Umbilical cord (tissue), 2 donors: ENCODE measurements at places on chromosomes 6 and 20.
A peak's percentile ranks its signal among the peaks of the same experiment; 100 is the strongest.

DNA sequence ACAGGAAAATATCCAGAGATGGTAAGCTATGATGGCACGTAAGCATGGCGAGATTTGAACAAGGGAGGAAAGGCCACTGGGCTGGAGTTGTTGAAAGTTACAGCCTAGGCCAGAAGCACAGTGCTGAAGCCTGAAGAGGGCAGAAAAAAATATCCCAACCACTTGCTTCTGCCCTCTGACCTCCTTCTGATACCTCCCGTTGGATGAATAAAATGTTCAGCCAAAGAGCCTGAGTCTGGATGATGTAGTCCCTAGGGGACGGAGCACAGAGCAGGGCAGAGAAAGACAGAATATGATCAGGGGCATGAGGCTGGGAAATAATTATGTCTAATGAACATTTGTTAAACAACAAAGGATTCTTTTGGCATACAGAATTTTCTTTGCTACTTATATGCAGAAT is 19.7 kb downstream of the KLHL31 start:
- DNase-seq: no peak

- no peak for DNase-seq
Measured at GRCh38 chr20:49460916-49461315, 21.6 kb downstream of the KCNB1 start.

DNA sequence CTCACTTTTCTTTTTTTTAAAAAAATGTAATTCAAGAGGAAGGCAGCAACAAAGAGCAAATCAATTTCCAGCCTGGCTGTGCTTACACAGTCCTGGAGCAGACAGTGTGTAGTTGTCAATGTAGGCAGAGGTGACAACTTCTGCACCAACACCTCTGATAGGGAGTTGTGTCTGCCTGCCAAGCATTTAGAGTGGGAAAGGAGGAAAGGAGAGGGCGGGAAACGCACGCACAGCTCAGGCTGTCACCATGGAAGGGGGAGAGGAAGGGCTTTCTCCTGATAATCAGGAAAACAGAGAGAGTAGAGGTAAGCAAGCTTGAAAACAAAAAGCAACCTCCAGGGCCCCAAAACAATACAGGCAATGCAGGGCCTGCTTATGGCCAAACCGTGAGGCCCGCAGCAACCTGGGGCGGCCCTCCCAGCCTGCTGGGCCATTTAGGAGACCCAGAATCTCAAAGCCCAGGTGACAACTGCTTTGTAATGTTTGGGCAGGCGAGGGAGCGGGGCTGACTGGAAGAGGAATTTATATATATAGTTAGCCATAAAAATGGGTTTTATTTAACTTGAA is 41.5 kb upstream of the GFOD1 start:
- no peak for DNase-seq

GRCh38 chr20:19820555-19821211 is 62.6 kb downstream of the RIN2 start:
- no peak for DNase-seq

DNA sequence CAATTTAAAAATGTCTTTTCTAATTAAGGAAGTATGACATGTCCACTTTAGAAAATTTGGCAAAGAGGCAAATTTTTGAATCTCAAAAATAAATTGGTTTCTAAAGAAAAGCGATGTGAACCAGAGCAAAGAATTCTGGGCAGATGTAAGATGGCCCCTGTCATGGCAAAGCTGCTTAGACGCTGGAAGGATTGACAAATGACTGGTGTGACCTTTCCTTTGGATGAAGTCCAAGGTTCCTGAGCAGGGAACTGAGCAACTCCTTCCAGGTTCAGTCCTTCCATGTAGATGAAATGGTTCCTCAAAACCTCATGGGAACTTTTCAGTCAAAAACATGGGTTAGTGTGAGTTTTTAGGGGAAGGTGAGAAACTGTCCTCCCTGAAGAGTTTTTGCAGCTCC is 25.1 kb downstream of the BRPF3 start:
- DNase-seq: no peak

GRCh38 chr6:39657355-39658135 is 67.7 kb downstream of the KIF6 start:
- no peak for DNase-seq

DNA sequence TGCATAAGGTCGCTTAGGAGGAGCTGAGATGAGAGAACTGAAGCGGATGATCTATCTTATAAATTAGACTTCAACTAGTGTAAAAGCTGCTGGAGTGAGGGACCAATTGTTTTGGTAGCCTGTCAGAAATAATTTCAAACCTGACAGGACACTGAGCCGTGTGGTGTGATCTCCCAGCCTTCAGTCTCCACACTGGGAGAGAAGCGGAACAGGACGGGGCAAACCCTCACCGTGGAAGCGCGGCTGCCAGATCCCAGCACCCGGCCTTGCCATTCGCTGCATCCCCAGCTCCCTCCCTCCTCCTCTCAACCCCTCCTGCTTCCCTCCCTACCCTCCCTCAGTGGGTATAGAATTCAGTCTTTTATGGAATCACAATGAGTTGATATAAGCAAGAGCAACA is 900.1 kb upstream of the SLC35B3 start:
- no peak for DNase-seq

DNA sequence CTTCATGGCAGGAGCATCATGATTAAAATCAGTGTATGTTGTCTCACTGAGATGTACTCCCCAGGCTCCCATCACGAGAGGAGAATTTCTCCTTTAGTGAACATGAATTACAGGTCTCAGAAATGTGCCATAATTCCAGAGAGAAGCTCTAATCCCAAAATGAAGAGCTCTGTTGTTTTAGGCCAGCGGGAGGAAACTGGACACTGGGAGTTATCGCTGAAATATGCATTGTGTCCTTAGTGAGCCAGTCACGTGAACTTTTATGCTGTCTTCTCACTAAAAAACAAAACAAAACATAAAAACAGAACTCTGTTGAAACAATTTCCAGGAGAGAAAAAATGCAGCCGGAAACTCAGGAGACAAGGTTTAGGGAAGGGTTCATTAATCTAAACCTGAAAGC is 315.7 kb upstream of the NT5E start:
- no peak for DNase-seq

DNA sequence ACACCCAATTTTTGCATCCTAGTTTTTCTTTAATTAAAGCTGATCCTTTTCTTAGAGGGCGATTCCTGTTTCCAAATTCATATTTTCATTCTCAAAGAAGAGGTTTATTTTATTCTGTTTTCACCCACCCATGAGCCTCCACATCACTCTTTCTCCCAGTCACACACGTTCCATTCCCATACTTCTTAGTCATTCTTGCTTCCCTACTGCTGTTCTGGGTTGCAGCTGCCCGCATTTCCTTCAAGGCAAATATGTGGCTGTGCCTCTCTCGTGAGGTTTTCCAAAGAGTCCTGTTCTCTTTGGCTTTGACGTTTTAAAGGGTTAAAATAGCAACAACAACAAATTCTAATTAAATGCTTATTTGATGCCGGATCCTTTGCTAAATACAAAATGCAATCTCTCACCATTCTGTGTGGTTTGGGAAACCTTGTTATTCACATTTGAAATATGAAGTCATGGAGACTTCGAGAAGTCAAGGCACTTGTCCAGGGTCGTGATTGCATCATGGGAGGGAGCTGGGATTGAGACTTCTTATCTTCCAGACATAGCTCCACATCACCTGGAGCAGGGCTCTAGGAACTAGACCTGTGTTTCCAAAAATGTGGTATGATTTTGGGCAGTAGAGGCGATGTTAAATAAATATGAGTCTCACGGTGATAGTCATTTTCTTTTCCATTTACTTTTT is 126.6 kb downstream of the DOK5 start:
- no peak for DNase-seq

DNA sequence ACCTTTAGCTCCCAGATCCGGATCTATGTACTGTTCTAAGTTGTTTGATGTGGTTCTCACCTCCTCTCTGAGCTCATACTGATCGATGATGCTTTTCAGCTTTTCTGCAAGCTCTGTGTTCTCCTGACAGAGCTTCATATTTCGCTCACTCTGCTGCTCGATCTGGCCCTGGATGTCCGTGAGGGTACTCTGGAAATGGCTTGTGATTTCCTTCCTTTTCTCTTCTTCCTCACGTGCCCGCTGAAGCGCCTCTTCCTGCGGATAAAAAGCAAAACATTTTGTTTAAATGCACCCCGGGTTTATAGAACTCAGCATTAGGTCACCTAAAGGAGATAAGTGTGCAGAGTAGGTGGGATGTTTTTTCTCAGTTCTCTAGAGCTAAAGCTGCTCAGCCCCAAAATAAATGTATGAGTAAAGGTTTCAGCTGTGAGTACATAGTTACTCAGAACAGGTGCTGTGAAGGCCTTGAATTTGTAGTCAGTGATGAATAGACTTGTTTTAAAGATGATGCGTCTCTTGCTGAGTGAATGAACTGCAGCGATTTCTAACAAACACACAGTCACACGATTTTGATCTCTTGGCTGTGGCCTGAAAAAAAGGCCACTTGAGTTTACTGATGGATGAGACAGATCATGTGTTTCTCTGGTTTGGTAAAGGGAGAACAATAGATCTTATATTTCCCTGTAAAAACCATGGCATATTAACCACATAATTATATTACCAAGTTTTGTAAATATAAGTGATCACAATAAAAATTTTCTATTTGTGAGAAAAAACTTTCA is 29.1 kb downstream of the TXLNB start:
- no peak for DNase-seq

- no peak for DNase-seq
Measured at GRCh38 chr20:11296221-11296620, 621.5 kb upstream of the BTBD3 start.

DNA sequence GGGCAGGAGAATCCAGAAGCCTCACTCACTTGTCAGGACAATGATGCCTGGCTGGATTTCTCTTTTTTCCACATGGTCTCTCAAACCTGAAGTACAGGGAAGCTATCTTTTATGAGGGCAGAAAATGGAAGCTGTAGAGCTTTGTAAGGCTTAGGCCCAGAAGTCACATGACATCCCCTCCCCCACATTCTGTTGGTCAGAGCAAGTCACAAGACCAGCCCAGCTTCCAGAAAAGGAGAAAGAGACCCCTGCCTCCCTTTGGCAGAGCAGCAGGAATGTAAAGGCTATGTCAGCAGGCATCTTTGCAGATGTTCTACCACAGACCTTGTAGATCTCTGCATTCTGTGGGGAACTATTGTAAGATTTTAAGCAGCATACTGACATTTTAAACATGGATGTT is 245.5 kb downstream of the SLC35F1 start:
- DNase-seq: no peak

GRCh38 chr6:117549611-117550010 is 52.7 kb downstream of the GOPC start:
- no peak for DNase-seq

DNA sequence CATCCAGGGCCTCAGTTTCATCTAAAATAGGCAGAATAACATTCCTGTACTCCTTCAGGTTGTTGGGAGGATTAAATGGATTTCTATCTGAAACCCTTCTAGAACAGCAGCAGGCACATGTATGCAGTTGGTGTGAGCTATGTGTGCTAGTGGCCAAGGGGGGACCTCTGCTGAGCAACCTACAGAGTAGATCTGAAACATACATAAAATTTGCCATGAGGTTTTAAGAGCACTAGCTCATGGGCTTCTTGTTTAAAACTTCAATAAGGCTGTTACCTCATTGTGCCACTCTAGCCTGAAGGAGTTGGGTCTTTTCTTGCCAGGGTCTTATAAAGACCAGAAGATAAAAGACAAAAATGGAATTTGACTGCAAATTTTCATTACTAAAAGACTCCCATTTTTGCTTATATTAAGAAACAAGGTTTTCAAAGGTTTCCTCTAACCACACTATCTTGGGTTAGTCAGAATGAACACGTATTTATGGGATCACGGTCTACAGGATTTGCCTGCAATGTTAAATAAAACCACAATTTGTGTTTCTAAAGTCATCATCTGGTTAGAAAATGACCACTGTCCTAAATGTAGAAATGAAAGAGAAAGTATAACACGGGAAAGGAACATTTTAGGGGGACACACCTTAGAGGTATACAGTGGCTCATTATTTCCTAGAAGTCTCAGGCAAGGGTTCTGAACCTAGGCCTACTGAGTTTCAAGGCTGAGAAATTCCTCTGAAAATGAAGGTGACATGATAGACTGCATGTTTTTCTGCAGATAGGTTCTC is 144.9 kb upstream of the OLIG3 start:
- DNase-seq: no peak

- DNase-seq: no peak
Measured at GRCh38 chr20:37366743-37367142, 20.8 kb downstream of the SRC start.

DNA sequence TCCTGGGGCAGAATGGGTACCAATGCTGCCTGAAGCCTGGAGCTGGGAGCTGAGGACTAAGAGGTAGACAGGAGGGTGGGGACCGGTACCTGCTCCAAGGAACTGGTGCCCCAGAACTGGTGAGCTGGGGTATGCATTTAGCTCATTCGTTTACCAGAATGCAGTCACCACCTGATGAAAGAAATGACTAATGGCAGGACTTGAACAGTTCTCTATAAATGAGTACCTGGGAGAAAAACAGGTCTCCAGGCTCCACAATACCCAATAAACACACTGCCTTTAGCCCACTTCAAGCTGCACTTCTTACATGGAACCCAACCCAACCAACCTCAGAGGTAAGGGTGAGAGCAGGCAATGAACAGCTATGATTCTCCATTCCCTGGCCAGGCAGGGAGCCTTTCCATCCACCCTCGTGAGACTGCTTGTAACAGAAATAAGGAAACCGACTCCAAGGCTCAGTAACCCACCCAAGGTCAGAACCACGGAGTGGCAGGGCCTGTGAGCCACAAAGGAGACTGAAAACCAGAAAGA is 15.4 kb downstream of the FKBP1A start:
- no peak for DNase-seq

- DNase-seq: no peak
Measured at GRCh38 chr20:36720510-36720909, 25.4 kb downstream of the NDRG3 start.

GRCh38 chr20:40754339-40754943 is 65.4 kb upstream of the MAFB start:
- DNase-seq: peak; percentile 88

GRCh38 chr20:10558635-10559187 is 115.1 kb downstream of the JAG1 start:
- peak; percentile 68 for DNase-seq

DNA sequence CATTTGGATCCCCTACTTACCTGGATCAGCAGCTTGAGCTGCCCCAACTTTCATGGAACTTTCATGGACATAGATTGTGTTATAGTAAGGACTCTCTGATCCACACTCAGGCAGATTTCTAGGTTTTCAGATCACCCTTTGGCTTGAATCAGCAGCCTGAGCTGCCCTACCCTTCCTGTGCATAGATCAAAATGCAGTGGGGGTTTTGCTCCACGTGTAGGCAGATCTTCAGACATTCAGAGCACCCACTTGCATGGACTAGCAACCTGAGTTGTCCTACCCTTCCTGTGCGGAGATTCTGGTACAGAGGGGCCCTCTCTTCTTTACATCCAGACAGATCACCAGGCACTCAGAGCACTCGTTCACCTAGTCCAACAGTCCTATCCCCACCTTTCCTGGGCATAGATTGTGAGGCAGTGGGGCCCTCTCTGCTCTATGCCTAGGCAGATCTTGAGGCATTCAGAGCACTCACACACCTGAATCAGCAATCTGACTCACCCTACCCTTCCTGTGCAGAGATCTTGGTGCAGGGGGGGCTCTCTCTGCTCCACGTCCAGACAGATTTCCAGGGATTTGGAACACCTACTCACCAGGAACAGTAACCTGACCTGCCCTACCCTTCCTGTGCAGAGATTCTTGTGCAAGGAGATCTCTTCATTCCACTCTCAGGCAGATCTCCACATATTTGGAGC is 705.2 kb upstream of the NRSN1 start:
- DNase-seq: no peak
